Iris pigment epithelial cell (primary cell): ENCODE measurements at places on chromosomes 16 and 17.

DNA sequence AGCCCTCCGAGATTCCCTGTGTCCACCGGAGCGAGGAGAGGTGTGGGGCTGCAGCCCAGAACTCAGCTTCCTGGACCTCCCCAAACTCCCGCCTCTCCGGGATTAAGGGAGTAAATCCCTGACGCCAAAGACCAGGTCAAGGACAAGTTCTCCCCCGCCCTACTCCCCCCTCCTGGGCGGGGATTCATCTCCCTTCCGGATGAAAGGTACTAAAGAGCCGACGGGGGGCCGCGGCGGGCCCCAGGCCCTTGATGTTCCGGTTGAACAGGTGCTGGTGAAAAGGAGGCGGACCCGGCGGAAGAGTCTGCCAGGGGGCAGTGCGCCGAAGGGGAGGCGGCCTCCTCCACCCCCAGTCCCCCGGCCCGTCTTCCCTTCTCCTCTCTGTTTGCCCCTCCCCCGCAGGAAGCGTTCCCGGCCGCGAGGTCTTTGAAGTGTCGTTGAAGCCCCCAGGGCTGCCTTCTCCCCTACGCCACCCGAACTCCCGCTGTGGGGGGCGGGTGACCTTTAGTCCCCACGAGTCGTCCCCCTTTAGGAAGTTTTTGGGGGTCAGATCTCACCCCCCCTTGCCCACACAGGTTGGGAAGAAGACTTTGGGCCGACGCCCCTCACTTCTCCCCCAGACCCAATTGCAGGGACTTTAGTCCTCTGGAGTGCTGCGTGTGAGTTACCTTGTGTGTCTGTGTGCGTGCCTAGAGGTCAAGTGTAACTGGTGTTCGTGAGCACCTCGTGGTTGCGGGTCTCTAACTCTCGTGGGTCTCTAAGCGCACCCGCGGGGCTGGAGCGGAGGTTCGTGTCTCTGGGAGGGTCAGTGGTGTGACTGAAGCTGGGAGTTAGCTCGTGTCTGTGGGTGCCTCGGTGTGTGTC lies 1.1 kb upstream of the MLLT6 start:
- DNase-seq, result no peak

DNA sequence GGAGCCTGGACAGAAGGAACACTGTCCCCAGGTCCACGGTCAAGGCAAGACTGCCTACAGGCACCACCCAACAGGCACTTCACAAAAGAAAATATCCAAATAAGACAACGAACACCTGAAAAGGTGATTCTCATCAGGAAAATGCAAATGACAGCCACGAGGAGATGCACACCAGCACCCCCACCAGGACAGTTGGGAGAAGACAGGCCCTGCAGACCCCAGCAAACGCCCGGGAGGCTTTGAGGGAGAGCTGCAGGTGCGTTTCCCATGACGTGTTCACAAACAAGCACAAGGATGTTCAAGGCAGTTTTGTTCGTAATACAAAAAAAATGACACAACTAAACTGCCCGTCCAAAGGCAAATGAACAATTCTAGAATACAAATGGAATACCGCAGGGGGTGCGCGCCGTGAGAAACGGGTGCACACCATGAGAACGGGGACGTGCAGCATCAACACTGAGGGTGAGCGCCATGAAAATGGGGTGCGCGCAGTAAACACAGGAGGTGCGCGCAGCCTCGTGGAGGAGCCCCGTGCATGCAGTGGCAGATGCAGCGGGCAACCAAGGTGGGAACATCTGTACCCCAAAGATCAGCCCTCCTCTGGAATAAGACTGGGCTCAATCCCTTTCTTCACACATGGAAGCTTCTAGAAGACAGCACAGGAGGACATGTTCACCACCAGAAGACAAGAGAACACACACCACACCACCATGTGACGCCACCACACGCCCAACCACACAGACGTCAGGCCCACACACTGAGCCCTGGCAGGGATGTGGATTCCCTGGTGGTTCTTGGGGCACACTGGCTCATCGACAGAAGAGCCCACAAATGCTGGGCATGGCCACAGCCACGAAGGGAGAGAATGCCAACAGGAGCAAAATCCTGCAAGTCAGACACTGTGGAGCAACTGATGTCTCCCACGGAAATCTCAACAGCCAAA lies 91.2 kb downstream of the ZNF778 start:
- DNase-seq, result no peak

DNA sequence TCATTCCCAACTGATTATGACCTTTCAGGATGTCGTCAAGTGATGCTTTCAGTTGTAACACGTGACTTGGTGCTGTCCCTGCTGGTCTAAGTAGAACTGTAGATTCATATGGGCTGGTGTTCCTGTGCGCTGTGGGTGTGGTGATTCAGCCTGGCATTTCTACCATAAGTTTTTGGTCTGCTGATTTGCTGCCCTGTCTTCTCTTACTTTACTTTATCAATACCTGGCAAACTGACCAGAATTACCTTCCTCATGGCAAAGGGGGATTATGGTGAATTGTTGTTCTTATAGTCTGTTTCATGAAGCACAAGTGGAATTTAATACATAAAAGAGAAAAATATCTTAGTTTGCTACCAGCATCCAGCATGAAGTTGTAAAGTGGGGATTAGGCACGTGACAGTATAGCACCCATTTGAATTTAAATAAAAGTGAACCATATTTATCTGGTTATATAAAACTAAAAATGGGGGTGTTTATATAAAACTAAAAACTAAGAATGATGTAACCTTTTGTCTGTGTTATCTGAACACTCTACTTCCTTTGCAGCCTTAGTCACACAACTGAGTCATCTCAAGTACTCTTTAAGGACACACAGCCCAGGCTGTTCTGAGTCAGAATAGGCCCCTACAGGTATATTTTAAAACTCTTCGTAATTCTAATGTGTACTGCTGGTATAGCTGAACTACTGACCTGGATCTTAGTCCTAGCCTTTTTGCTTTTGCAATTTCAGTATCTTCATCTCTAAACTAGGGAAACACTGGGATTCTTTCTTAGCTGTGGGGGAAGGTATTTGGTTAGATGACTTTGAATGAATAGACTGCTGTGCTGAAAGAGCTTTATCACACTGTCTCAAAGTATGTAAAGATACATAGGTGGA lies 28.3 kb downstream of the TTC19 start:
- DNase-seq, result peak; percentile 96

- no peak for DNase-seq
These were observed 23.1 kb downstream of the ACLY start for GRCh38 chr17:41895617-41896016.

GRCh38 chr17:10249271-10250010 lies 51.0 kb upstream of the GAS7 start:
- DNase-seq, result no peak

GRCh38 chr17:8266648-8267479 lies 17.8 kb downstream of the PFAS start:
- DNase-seq, result no peak

DNA sequence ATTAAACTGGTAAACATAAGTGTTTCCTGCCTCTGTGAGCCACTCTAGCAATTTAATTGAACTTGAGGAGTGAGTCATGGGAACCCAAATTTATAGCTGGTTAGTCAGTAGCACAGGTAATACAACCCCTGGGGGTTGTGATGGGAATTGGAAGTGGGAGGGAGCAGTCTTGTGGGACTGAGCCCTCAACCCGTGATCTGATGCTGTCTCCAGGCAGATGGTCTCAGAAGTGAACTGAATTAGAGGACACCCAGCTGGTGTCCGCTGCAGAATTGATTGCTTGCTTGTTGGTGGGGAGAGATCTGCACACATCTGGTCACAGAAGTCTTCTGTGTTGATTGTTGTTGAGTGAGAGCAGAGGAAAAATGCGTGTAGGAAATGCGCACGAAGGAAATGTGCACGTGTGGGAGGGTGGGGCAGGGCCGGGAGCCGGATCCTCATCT lies 7.7 kb upstream of the ST6GALNAC2 start:
- no peak for DNase-seq

DNA sequence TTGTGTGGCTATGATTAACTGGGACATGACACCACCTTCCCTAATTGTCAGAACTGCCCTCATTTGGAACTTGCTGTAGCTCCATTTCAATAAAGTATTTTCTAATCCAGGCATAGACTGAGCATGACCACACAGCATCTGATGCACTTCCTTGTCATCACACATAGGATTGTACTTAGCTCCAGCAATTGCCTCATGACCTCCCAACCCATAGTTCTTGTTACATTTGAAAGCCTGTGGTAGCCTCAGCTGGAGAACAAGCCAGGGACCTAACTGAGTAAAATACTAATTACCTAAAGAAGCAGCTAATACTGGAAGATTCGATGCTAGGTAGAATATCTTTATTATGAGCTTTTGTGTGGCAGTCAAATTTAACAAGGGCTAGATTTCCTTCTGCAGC lies 187.3 kb upstream of the KIF2B start:
- no peak for DNase-seq

GRCh38 chr16:16857012-16857411 lies 478.1 kb downstream of the NPIPA7 start:
- DNase-seq, result no peak

- DNase-seq, result no peak
These were observed 54.1 kb upstream of the CNEP1R1 start for GRCh38 chr16:49970797-49971431.

DNA sequence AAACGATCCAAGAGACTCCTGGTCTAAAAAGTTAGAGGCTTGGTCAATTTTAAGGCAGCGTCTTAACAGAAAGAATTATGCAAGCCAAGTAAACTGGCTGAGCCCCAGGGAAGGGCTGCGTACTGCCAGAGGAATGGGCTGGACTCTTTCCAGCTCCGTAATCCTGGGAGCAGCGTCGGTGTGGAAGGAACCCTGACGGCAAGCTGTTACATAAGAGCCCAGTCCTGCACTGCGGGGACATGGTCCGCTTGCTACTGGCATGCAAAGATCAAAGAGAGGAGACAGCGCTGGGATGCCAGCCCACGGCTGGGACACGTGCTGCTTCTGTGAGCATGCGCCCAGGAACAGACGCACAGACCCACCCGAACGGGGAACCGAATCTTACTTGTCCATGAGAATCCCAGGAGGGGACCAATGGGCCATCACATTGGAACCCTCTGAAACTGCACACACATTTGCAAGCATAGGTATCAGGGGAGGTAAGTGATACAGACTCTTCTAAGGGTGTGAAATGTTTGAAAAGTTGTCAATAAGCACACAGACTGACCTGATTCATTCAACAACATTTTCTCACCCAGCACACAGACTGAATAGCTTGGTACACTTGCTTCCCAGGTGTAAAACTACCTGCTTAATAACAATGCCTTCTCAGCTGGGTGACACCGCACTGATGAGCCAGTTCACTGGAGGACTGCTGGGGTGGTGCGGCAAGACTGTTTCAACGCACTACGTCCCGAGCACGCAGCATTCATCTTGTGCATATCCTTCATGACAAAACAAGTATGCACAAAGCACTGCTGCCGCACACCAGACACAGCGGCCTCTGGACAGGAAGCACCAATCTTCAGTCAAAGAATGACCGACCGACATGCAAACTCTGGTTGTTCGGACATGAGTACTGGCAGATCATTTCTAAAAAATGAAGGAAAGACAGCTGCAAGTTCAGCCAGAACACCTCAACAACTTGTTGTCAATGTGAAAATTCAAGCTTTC lies 94.9 kb downstream of the ANKRD11 start:
- DNase-seq, result peak; percentile 98

DNA sequence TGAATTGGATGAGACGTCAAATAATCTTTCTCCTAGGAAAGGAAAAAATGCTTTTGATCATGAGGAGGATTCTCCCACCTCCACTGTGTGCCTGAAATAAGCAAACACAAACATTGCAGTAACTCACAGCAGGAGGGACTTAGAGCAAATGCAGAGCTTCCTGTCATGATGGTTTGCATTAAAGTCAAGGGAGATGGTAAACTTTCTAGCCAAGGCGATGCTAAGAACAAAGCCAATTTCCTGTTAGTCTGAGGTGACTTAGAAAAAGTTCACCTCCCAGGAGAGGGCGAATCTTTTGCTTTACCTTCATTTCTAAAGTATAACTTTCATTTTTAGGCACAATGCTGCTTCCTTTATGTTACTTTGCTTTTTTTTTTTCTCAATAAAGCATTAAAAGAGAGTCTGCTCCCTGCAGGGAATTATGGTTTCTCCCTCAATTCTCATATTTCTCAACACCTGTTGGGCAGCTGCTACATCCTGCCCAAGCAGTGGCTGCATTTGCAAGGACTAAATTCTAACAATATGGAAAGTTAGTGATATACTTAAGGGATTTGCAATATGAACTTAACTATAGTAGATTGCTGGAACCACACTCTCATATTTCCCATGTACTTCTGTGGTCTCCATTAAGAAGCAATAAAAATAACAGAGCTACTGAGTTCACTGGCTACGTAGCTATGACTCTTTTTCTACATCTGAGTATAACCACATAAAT lies 175.6 kb downstream of the PCTP start:
- no peak for DNase-seq

DNA sequence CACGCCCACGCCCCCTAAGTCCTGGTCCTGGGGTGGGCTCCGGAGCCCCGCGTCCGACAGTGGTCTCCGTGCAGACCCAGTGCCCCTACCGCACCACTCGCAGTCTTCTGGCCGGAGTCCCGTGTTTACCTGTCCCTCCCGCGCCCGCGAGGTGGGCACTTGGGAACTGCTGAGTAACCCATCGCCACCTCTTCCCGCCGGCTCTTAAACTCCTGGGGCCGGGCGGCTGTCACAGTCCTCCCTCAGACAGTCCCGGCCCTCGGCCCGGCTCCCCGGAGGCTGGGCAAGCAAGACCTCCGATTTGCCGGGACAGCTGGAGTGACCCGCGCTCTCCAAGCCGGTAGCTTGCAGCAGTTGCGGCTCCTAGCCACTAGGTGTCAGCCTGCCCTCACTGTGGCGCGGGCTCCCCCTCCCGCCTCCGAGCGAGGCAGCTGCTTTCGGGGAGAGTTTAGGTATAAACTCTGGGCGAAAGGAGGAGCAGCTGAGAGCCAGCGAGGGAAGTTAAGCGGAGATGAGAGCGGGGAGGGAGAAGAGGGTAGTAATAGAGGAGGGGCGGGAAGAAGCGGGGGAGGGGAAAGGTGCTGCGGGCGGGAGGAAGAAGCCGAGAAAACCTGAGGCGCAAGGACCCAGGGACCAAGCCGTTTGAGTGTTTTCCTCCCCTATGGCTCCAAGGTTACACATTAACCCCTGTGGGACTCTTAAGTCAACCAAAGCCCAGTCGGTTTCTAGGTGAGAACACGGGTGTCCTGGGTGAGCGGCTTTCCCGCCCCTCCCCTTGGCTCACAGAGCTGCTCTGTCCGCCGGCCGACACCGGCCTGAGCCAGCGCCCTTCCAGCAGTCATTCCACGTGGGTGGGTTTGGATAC lies 826 bp upstream of the TLCD1 start:
- DNase-seq, result peak; percentile 93

- DNase-seq, result no peak
These were observed 60.0 kb downstream of the KLHDC4 start for GRCh38 chr16:87705771-87706277.
